ENCODE measurements at places on chromosomes 1 and 21.

DNA sequence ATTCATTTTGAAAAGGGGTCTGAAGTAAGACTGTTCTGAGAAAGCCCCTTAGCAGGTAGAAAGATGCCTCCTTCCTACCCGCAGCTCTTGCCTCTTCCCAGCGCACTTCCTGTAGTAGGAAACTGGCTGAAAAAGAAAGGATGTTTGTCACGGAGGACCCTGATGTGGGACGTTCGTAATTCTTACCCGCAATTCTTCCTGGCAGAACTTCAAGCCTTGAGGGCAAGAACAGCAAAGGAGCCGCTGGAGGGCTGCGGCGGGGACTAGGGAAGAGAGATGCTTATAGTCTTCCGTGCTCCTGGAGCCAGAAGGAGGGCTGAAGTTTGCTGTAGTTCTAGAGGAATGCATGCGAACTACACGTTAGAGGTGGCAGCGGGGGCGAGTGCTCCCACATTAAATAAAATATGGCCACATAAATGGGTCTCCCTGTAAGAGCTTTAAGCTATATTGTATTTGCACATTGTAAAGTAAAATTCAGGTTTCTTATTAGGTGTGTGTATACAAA is 6.3 kb downstream of the C1orf53 start:
- no peak for DNase-seq

DNA sequence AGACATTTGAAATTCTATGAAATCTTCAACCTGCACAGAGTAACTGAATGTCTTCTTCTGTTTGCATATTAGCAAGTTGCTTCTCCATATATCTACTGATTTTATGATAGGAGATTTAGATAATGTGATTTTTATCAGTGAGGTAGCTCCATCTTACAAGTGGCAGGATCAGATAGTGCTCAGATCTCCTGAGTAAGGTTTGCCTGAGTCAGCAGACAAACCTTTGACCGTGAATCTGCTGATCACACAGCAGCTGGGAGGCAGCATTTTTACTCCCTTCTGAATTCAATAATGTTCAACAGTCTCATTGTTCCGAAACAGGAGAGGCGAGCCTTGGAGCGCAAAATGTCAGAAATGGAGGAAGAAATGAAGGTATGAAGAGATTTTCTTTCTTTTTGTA is 141.4 kb downstream of the SYT2 start:
- no peak for DNase-seq

GRCh38 chr1:7912743-7913557 is 27.7 kb downstream of the TNFRSF9 start:
- DNase-seq = no peak

DNA sequence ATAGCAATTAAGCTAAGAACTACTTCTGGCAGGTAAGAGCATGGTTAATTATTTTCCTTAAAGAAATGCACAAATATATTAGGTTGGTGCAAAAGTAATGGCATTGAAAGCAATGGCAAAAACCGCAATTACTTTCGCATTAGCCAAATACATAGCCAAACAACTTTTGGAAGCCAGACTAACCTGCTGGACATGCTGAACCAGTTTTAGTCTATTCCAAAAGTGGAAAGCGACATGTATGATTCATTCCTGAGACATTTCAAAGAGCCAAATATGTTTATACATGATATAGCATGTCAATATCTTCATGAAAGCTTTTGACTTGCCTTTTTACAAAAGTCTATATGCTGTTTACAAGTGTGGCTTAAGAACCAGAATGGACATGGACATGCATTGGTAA is 23.4 kb upstream of the DR1 start:
- DNase-seq = no peak

- DNase-seq = no peak
Observed at GRCh38 chr1:235563513-235564061, 59.3 kb upstream of the B3GALNT2 start.

GRCh38 chr1:97379387-97380075 is 541.3 kb downstream of the DPYD start:
- DNase-seq = no peak

- no peak for DNase-seq
Observed at GRCh38 chr1:151546011-151546925, 6.2 kb downstream of the TUFT1 start.

GRCh38 chr1:9410737-9411297 is 118.1 kb downstream of the SPSB1 start:
- DNase-seq = peak; percentile 28

GRCh38 chr1:180247580-180247979 is 17.5 kb downstream of the LHX4 start:
- no peak for DNase-seq

GRCh38 chr1:186633116-186633515 is 47.1 kb downstream of the PTGS2 start:
- DNase-seq = no peak

DNA sequence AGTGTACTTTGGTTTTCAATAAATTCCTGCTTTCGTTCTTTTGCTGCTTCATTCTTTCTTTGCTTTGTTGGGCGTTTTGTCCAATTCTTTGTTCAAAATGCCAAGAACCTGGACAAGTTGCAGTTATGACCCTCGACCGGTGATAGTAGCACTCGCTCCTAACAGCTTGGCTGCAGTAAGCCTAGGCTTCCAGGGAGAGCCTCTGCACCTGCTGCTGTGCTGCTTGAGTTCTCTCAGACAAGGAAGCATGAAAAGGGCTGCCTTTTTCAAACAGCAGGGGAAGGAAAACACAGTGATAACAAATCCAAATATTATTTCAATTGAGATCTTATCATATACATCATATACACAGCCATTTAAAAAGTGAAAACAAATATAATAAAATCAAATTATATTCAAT is 12.8 kb upstream of the RIPK4 start:
- DNase-seq = no peak

- DNase-seq = no peak
Observed at GRCh38 chr1:163106364-163106987, 37.3 kb downstream of the RGS4 start.

- DNase-seq = no peak
Observed at GRCh38 chr21:38995731-38996130, 187.5 kb downstream of the PSMG1 start.

DNA sequence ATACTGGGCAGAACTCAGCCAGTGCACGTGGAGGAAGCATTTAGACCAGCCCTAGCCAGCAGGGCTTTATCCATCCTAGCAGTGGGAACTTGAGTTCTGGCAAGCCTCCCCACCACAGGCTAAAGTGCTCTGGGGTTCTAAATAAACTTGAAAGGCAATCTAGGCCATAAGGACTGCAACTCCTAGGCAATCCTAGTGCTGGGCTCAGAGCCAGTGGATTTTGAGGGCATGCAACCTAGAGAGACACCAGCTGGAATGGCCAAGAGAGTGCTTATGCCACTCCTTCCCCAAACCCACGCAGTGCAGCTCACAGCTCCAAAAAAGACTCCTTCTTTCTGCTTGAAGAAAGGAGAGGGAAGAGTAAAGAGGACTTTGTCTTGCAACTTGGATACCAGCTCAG is 70.5 kb upstream of the APOBEC4 start:
- no peak for DNase-seq

- DNase-seq = no peak
Observed at GRCh38 chr1:24874611-24875234, 55.4 kb downstream of the RUNX3 start.

DNA sequence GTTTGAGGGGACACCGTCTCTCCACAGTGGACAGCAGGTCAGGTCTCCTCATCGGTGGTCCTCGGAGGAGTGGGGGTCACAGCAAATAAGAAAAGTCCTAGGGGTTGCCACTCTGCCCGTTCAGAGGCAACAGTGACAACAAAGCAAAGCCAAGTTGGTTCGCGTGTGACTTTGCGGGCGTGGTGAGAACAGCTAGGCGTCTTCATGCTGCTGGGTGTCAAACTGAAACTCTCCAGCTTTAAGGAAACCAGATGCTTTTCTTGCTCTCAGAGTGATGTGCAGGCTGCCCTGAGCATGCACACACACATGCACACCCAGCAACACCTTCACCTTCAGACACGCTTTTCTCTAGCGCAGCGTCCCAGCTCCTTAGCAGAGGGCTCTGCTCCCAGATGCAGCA is 70.1 kb upstream of the ARHGEF16 start:
- DNase-seq = peak; percentile 13

GRCh38 chr1:84795966-84796600 is 96.9 kb downstream of the LPAR3 start:
- DNase-seq = no peak

DNA sequence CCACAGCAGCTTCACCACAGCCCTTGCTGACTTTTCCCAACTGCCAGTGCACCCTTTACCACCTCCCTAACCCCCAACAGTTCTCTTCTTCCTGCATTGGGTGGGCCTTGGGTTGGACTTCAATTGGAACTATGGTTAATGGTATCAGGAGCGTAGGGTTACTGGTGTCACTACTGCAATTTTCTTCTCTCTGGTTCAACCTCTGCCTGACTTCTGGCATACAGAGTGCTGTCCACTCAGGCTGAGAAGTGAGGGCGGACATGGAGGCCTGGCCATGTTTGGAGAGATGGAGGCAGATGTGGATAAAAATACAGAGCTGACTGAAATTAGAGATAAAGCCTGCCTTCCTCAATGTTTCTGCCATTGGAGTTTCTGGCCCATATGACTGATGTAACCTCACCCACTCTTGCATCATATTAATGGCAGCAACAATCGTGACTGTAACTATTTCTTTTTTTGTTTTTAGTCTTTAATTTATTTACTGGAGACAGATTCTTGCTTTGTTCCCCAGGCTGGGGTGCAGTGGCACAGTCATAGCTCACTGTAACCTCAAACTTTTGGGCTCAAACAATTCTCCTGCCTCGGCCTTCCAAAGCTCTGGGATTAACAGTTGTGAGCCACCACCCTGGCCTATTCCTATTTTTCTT is 87.8 kb downstream of the NAV1 start:
- no peak for DNase-seq

DNA sequence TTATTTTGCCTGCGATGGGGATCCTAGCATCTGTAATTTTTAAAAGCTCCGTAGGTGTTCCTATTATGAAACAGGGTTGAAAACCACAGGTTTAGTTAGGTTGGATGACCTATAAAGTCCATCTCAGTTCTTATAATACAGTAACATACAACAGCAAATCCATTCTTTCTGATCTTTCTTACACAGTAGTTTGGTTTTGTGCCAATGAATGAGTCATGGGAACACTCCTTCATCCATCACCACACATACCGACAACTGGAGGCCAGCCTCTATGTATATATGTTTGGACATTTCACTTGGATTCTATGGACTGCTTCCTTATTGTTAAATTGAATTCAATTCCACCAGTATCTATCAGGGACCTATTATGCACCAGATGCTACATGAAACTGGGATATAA is 118.4 kb upstream of the L1TD1 start:
- DNase-seq = no peak

DNA sequence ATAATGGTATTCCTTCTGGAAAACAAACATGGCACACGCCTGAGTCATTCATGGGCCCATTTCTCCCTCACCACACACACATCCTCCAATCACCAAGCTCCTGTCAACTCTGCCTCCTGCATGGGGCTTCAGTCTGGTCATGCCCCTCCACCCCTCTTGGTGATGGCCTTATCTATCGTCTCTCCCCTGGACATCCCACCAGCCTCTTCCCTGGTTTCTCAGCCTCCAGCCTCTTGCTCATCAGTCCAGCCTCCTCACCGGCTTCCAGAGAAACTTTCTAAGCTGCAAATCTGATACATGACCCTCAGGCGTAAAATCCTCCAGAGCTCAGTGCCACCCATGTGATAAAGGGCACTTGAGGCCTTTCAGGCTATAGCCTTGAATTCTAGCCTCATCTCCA is 243.9 kb downstream of the FOXD2 start:
- DNase-seq = no peak

DNA sequence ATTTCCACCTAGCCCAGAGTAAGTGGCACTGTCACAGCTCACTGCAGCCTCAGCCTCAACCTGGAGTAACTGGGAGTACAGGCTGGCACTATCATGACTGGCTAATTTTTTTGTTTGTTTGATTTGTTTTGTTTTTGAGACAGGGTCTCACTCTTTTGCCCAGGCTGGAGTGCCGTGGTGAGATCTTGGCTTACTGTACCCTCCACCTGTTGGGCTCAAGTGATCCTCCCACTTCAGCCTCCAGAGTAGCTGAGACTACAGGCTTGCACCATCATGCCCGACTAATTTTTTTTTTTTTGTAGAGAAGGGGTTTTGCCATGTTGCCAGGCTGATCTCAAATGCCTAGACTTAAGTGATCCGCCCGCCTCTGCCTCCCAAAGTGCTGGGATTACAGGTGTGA is 2.5 kb downstream of the UCK2 start:
- no peak for DNase-seq

DNA sequence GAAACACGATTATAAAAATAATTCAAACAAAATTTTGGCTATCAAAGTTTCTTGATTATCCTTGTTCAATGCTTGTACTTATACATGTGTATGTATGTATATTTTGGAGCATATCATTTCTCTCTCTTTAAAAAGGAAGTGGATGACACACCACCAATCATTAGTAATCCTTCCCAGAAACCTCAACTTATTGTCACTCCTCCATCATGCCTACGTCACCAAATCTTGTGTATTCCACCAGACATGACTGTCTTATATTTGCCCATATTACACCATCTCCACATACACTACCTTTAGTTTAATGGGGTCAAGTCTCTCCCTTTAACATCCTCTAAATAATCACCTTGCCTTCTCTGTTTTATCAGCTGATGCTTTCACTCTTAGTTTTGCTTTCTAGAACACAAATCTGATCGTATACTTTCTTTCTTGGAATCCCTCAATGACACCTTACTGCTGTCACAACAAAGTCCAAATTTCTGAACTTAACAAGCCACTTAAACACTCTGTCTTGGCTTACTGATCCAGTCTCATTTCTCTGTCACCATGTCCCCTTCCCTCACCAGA is 124.0 kb downstream of the BRINP3 start:
- DNase-seq = no peak

- peak; percentile 85 for DNase-seq
Observed at GRCh38 chr1:153749408-153750005, 21.7 kb downstream of the INTS3 start.

DNA sequence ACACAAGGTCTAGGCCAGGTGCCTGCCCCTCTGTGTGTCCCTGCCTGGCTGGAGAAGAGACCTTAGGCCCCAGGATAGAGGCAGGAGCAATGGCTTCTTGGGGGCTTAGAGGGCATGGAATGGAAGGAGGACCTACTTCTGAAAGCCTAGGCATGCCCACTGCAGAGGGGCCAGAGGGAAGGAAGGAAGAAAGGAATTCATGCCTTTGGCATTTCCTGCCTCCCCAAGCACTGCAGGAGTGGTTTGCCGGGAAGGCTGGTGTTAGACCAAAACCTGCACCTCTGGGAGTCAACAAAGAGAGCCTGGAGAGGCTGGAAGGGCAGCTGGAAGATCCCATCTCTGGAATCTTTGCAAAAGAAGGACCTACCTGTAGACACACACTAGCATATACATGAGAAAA is 50.7 kb upstream of the KCNE2 start:
- DNase-seq = no peak

DNA sequence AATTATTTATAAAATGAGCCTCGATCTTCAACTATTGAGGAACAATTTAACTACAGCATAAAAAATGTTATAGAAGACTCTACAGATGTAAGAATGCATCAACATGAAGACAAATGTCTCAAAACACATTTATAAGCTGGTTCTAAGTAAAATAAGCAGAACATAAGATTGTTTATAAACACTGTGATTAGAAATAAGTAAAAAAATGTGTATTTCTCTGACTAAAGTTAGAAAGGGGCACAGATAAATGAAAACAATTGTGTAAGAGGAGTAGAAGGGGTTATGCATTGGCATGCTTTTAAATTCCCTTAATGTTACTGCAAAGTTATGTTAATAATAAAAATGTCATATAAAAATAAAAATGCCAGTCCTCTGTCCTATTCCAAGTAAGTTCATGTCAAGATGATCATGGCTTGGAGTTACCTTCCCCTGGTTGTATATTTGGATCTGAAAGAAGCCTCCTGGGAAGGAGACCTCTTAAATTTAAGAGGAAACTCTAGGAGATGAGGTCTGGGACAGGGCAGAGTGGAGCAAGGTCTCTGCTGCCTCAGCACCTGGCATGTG is 70.2 kb upstream of the FAM20B start:
- no peak for DNase-seq
